Spinal cord (tissue), 10 donors: ENCODE measurements at places on chromosomes 4 and X.

GRCh38 chrX:14504960-14505538, 24.3 kb upstream of the GLRA2 start:
- no peak overlapping the region for H3K27ac ChIP-seq
- H3K4me3 ChIP-seq = no peak overlapping the region
- no peak for DNase-seq
- H3K36me3 ChIP-seq = no peaks in the 10 kb centered on the region
- H3K4me1 ChIP-seq = no peaks in the 10 kb centered on the region
- peaks cover 3% of the 10 kb centered on the region for H3K27me3 ChIP-seq

DNA sequence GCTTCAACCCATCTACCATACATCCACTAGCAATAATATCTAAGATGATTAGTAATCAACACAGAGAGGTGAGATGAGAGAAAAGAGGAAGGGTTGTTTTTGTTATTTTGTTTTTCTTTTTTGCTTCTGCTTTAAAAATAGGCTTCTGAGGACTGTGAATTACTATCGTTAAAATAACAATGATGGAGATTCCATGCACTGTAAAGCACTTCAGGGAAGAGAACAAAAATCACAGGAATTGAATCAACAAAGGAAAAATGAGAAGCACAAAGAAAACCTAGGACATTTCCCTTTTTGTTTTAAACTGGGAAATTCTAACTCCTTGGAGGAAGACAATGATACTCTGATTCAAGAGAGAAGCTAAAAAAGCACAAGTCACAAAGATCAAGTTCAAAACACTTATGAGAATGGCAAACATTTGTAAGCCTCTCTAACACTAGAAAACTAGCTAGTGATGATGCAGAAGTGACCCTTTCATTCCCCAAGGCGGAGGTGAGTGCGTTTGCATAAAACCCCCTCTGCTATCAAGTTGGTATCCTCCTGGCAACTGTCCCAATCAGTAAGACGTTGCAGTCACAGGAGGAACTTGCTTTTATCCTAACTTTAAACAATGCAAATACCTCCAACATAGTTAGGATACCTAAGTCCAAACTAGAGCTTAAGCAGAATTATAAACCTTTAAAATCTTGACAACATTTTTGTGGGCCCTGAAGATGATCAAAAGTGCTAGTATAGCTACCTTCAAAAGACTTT, 308.5 kb downstream of the CAMK2D start:
- H3K27me3 ChIP-seq = no peaks in the 10 kb centered on the region
- peak; percentile 82 for DNase-seq
- peak overlapping the region; percentile 11 for H3K27ac ChIP-seq
- H3K36me3 ChIP-seq = no peaks in the 10 kb centered on the region
- no peaks in the 10 kb centered on the region for H3K4me1 ChIP-seq

DNA sequence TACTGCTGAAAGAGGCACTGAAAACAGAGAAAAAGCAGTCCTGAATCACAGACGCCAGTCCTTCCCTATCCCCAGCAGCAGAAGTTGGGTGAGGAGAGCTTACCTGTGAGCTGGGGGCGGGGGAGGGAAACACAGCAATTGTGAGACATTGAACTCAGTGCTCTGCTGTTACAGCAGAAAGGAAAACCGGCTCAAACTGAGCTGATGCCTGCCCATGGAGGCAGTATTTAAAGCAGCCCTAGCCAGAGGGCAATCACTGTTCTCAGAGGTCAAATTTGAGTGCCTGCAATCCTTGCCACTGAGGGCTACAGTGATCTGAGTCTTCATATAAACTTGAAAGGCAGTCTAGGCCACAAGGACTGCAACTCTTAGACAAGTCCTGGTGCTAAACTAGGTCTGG, 220.7 kb downstream of the GRXCR1 start:
- no peaks in the 10 kb centered on the region for H3K4me1 ChIP-seq
- H3K27me3 ChIP-seq = no peaks in the 10 kb centered on the region
- H3K4me3 ChIP-seq = no peak overlapping the region
- no peak overlapping the region for H3K27ac ChIP-seq
- no peak for DNase-seq

DNA sequence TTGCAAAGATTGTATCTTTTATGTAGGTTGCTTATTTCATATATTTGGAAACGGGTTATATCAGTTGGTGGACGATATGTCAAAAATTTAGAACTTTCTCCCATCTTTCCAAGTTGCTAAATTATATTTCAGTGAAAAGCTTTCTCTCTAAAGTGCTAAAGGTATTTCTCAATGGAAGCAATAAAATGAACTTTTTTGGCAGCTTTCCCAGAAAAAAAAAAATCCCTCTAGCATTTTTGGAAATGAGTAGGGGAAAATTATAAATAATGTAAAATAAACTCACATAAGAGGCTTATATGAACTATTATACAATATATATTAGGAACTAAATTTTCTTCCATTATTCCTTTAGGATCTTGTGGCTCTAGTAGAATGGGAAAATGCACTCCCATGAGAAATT, 152.2 kb downstream of the GRID2 start:
- peak; percentile 57 for DNase-seq
- no peak overlapping the region for H3K27ac ChIP-seq
- no peaks in the 10 kb centered on the region for H3K4me1 ChIP-seq
- no peaks in the 10 kb centered on the region for H3K36me3 ChIP-seq
- H3K27me3 ChIP-seq = no peaks in the 10 kb centered on the region

GRCh38 chr4:7651461-7651921, 216.8 kb upstream of the PSAPL1 start:
- peaks cover 81% of the 10 kb centered on the region for H3K4me1 ChIP-seq
- peaks cover 13% of the 10 kb centered on the region for H3K36me3 ChIP-seq
- peak overlapping the region; percentile 75 for H3K27ac ChIP-seq

GRCh38 chr4:8681391-8681790, 88.8 kb downstream of the CPZ start:
- H3K4me1 ChIP-seq = no peaks in the 10 kb centered on the region
- H3K27ac ChIP-seq = no peak overlapping the region
- peaks cover 13% of the 10 kb centered on the region for H3K27me3 ChIP-seq

DNA sequence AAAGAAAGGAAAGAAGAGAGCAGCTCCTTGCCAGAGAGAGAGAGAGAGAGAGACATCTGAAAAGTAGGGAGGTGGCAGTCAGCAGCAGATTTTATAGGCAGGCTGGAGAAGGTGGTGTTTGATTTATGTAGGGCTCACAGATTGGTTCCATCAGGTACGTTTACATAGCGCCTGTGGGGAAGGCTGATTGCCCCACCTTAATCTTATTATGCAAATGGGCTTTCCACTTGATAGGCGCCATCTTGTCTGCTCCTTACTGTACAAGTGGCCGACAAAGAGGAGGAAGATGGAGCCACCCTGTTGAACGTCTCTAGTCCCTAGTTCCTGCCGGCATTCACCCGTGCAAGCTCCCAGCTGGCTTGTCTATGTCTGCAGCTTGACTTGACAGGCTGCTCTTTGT, 49.1 kb upstream of the DHRSX start:
- no peak overlapping the region for H3K4me3 ChIP-seq
- H3K27ac ChIP-seq = no peak overlapping the region
- H3K27me3 ChIP-seq = no peaks in the 10 kb centered on the region
- H3K4me1 ChIP-seq = peaks cover 17% of the 10 kb centered on the region
- DNase-seq = no peak

GRCh38 chrX:45714866-45715265, 514.2 kb upstream of the DIPK2B start:
- no peak overlapping the region for H3K4me3 ChIP-seq
- DNase-seq = no peak
- no peaks in the 10 kb centered on the region for H3K36me3 ChIP-seq
- H3K27me3 ChIP-seq = peaks cover under 1% of the 10 kb centered on the region
- no peaks in the 10 kb centered on the region for H3K4me1 ChIP-seq
- no peak overlapping the region for H3K27ac ChIP-seq

- H3K36me3 ChIP-seq = no peaks in the 10 kb centered on the region
- no peak for DNase-seq
- H3K27me3 ChIP-seq = no peaks in the 10 kb centered on the region
- H3K27ac ChIP-seq = no peak overlapping the region
- no peaks in the 10 kb centered on the region for H3K4me1 ChIP-seq
- H3K4me3 ChIP-seq = no peak overlapping the region
Observed at GRCh38 chr4:156889616-156890594, 81.7 kb downstream of the PDGFC start.

- no peaks in the 10 kb centered on the region for H3K36me3 ChIP-seq
- DNase-seq = no peak
- no peak overlapping the region for H3K4me3 ChIP-seq
- no peak overlapping the region for H3K27ac ChIP-seq
- peaks cover 57% of the 10 kb centered on the region for H3K27me3 ChIP-seq
Observed at GRCh38 chrX:137031039-137031438, 2.8 kb downstream of the GPR101 start.
